NCI-H748 treated with DMSO at 0.1 percent for 48 hours (cell line): ENCODE measurements at places on chromosomes 7 and 10.

DNA sequence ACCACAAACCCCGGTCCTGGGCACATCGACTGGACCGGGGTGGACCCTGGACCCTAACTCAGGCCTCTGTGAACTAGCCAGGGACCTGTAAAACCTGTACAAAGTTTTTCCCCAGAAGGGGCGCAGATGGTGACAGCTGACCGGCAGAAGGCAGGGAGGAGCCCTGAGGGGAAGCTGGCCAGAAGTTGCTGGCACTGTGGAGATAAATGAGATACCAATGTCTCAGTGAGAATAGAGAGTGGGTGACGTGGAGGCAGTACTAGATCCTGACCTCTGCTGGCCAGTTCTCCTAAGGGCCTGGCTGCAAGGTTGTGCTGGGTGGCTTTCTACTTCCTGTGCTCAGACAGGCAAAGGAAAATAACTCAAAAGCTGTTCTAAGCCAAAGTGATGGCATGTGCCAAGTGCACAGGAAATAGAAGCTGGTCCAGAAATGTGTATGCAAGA, 10.6 kb upstream of the TSPAN14 start:
- no peak for DNase-seq

- DNase-seq = no peak
Observed at GRCh38 chr10:14605231-14605925, 169.3 kb downstream of the FAM107B start.

GRCh38 chr7:43735802-43736603, 6.7 kb upstream of the COA1 start:
- DNase-seq = no peak

DNA sequence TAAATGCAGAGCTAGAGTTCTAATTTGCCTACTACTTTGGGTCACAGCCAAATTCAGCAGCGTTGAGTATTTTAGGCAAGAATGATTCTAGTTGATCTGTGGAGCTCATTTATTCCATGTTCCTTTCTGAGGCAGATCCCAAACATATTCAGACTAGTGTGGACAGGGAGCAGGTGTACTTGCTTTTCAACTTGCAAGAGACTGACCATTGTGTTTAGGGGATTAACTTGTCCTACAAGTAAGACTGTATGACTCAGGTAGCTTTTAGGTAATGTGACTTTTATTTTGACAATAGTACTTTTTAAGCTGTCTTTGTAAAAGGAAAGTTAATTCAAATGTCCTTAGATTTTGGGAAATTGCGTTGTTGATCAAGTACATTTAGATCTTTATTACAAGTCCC, 285.5 kb downstream of the TWIST1 start:
- DNase-seq = no peak

DNA sequence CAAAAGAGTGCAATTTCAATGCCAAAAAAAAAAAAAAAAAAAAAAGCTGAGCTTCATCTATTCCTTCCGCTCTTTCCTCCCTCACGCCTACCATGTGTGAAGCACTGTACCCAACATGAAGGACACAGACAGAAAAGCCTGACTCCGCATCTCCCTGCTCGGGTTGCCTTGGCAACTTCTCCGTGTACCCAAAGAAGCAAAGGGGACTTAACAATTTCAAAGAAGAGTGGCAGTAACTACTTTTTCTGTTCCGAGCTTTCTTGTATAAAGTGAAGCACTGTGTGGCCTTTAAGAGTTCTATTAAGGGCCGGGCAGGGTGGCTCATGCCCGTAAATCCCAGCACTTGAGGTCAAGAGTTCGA, 177.7 kb downstream of the PRKCQ start:
- DNase-seq = no peak

DNA sequence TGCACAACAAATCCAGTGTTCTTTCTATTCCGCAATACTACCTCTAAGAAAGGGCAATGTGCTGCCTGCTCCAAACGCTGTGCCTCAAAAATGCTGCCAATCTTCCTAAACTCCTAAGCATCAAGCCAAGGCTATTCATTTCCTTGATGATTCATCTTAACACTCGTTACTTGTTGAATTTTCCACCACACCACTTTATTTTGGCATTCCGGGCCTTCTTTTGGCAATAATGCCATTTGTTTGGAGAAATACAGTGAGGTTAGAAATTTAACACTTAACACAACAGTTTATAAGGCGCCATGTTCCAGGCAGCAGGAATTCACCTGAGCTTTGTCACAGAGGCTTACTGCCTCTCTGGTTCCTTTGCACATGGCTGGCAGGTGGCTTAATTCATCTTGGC, 82.6 kb upstream of the ABCB5 start:
- no peak for DNase-seq

GRCh38 chr7:76346097-76346496, 12.7 kb downstream of the YWHAG start:
- no peak for DNase-seq

GRCh38 chr7:90187507-90188050, 24.0 kb upstream of the STEAP2 start:
- no peak for DNase-seq

DNA sequence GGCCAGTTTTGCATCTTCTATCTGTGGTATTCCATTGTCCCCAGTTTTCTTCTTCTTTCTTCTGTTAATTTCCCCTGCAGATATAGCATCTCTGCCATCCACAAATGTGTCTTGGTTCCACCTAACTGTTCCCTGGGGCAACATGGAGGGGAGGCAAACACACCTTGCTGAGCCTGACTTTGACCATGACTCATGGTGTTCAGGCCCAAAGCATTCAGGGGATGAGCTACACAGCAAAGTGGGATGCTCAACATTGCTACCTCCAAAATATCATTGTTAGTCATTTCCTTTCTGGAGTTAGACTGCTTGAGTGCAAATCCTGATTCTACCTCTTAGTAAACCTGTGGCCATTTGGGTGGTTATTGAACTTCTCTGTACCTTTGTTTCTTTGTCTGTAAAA, 542.7 kb downstream of the LRMDA start:
- no peak for DNase-seq

GRCh38 chr10:78750418-78750817, 318.3 kb upstream of the ZMIZ1 start:
- DNase-seq = no peak

DNA sequence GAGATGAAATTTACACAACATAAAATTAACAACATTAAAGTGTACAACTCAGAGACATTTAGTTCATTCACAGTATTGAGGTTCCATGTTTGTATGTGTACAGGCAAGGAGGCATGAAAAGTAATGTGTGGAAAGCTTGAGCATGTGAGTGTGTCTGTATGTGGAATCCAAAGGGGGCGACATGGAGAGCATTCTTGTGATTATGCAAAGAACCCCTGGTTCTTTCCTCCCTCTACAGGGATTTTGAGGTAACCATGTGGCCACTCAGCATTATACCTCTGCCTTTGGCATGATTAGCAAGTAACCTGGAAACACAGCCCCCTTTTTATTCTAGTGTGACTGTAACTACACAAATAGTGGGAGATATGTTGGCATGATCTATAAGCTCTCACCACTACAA, 21.0 kb downstream of the OR2F1 start:
- no peak for DNase-seq

GRCh38 chr10:117617086-117617485, 74.5 kb downstream of the EMX2 start:
- DNase-seq = no peak

- DNase-seq = no peak
Observed at GRCh38 chr7:15853832-15854470, 167.5 kb upstream of the MEOX2 start.

GRCh38 chr10:89115876-89116627, 91.1 kb downstream of the CH25H start:
- DNase-seq = no peak

- no peak for DNase-seq
Observed at GRCh38 chr7:12683678-12684585, 3.5 kb upstream of the ARL4A start.

DNA sequence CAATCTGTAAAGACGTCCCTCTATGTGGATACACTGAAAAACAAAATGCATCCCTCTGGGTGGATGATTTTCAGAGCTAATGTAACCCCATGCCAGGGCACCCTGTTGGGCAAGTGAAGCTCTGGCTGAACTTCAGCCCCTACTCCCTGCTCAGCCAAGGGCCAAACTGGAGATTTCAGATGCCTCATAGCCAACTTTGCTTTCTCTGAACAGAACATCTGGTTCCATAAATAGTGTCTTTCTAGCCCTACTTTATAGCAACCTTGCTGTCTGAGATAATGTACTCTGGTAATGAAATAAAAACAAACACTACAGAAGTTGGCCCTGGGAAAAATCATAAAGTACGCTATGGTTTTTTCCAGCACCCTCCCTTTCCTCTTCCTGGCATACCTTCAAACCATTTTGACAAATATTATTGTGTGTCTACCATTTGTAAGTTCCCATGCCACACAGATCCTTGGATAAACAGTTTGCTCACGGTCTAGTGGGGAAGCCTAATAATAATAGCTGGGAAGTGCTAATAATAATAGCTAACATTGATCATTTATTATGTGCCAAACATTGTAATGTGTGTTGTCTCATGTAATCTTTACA, 3.4 kb downstream of the ENTPD1 start:
- DNase-seq = no peak

DNA sequence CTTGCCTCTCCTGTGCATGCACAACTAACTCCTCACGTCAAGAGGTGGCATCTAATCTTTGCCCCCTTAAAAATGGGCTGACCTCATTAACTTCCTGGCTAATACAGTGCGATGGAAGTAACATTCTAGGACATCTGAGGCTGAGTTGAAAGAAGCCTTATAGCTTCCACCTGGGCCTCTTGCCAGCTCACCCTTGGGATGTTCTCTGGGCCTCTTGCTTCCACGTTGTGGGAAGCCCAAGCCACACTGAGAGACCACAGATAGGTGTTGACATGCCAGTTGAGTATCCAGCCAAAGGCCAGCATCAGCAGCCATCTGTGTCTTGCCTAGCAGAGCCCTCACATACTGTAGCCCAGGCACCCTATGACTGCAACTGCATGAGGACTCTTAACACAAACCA, 60.8 kb upstream of the GDF10 start:
- DNase-seq = no peak

DNA sequence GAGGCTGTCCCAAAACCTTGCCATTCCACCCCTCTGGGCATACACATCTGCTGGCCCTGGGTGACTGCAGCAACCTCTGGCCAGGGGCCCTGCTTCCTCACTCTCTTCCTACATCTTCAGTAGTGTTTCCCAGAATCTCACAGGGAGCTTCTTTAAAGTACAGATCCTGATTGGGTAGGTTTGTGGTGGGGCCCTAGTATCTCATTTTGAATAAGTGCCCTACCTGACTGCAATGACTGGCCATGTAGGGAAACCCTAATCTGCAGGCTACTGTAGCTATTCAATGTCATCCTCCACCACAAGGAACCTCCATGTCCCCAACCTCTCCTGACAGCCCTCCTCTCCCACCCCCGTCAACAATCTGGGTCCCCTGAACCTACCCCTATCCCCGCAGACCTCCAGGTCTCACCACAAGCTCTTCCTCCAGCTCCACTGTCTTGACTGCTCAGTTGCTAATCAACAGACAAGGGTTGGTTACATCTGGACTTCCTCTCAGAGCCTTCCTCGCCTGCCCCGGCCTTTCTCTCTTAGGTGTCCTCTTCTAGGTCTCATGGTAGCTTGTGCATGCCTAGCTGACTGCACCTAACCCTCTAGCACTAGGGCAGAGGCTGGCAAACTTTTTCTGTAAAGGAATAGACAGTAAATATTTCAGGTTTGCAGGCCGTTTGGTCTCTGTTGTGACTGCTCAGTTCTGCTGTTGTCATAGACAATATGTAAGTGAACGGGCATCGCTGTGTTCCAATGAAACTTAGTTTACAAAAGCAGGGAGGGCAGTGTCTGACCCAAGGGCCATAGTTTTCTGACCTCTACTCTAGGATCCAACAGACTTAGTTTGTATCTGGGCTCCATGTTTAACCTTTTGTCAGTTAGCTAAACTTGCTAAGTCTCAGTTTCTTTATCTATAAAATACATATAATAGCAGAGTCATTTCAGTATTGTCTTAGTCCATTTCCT, 121.1 kb downstream of the AOAH start:
- no peak for DNase-seq
